ENCODE measurements at places on chromosomes 12 and 14.

- no peak for DNase-seq
These were observed 13.9 kb upstream of the GYS2 start for GRCh38 chr12:21618566-21618965.

- no peak for DNase-seq
These were observed 79.1 kb upstream of the EGLN3 start for GRCh38 chr14:34029921-34030334.

GRCh38 chr14:97634751-97635150, 837.6 kb downstream of the VRK1 start:
- DNase-seq, result peak; percentile 8

GRCh38 chr14:38790916-38791315, 312.1 kb downstream of the SEC23A start:
- no peak for DNase-seq

DNA sequence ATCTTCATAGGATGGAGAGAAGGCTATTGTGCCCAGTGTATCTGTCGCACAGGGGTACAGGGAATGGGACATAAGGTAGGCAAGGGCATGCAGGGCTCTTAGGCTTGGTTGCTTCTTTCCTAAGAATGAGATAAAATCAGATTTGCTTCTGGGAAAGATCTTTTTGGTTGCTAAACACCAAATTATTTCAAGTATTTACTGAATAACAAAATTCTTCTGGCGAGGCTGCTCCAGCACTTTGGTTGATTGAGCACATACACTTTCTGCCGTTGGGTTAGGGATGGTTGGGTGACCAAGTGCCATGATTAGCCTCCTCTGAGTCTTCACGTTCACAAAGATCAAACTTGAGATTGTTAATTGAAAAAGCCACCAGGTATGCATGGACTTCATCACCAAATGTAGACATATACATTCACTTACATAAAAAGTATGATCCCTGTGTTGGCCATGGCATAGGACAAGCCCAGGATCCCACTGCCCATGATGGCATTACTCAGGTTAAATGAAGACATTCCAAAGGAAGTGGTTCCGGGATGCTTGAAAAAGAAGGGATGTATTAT, 38.2 kb downstream of the SLC38A4 start:
- DNase-seq, result no peak

- no peak for DNase-seq
These were observed 113.6 kb downstream of the CHST11 start for GRCh38 chr12:104570174-104570907.

DNA sequence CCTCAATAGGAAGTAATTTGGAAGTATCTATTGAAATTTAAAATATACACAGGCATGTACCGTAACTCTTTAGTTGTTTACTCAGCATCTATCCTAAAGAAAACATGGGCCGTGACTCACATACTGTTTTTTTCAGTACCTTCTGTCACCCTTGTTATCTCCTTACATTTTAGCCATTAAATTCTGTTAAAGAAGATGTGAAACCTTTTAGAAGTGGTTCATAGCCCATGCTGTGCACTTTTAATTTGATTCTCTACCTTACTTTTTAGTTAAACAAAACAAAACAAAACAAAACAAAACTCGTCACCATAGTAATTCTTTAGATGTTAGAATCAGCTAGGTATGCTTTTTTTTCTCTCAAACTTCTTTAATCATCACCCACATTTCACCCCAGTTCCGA, 494.4 kb upstream of the RGS6 start:
- no peak for DNase-seq

DNA sequence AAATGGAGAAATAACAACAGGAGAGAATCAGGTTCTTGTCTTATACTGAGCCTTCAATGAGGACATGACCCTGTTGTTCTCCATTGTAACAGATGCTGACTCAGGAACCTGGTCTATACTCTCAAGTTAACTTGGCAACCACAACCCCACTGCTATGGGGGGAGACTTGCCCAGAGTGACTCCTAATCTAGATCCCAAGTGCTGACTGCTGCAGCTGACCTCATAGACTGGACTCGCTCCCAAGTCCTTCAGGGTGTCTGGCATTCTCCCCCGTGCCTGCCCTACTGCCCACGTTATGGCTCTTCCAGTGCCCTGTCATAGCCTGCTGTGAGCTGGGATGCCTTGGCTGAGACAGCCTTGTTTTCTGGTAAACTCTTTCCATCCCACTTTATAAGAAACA, 37.1 kb downstream of the NID2 start:
- DNase-seq, result no peak

DNA sequence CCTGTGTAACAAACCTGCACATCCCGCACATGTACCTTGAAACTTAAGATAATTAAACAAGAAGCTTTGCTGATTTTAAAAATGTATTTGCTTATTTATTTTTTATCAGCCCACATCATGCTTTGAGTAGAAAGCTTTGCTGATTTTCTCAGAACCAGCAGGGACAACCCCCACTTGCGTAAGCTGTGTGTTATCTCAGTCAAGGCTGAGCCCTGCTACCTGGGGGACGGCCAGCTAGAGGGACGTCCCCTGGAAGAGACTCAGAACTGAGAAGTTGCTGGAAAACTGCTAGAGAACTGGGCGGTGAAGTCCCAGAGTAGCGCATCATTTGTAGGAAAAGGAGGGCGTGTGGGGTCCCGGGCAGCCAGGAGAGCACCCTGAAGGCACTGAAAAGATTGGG, 4.1 kb upstream of the PLEK2 start:
- DNase-seq, result no peak

DNA sequence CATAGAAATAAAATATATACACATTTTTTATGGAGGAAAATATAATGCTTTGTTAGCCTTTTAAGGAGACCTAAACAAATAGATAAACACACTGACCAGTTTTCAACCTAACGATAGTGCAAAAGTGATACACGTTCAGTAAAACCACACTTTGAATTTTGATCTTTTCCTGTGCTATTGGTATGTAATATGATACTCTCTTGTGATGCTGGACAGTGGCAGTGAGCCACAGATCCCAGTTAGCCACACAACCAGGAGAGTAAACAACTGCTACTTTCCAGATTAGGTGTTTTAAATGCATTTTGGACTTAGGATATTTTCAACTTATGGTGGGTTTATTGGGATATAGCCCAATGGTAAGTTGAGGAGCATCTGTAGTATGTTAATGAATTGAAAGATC, 243.1 kb downstream of the ERC1 start:
- DNase-seq, result no peak

All from effector CD8-positive, alpha-beta T cell (primary cell).